Stimulated activated naive CD8-positive, alpha-beta T cell treated with anti-CD3 and anti-CD28 coated beads, Interleukin-15, Interleukin-2, amounts not matched to agents 100 U/mL and 50 U/mL, for 24 hours (primary cell): ENCODE measurements at places on chromosomes 1 and 21.

DNA sequence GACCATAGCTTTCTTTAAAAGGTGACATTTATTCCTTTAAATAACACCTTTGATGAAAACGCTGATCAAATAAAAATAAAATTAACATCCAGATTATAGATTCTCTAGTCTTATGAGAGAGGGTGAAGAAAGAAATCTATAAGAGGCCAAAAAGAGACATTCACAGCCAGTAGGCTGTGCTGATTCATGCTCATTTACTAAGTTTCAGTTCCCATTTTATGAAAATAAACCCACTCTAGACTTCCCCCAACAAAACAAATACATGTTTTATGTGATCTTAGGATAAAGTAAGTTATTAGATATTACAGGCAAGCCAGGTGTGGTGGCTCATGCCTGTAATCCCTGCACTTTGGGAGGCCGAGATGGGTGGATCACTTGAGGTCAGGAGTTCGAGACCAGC, 21.1 kb downstream of the ESRRG start:
- DNase-seq = no peak

- peak; percentile 87 for DNase-seq
These were observed 27.2 kb upstream of the EPS8L3 start for GRCh38 chr1:109790735-109791494.

DNA sequence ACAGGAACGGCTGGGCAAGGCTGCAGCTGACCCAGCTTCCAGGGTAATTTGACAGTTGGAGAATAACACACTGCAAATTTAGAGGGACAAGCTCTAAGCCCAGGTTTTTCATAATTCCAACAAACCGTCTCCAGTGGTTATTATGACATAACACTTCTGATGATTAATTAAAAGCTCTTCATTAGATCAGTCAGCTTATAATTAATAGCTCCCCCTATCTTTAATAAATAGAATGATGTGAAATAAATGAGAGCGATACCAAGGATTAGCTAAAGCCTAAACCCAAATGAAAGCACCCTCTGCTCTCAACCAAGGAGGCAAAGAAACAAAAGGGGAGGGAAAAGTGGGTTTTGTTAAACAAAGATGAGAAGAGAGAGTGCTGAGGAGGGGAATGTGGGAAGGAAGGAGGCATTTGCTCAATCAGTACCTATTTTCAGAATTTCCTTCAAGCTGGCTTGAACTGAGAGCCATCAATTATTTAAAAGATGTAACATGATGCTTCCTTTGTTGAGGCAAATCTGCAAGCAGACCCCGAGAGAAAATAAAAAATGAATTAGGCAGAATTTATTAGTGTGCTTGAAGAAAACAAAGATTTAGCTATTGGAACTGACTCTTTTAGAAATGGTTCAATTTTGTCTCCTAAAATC, 221.8 kb upstream of the ESRRG start:
- no peak for DNase-seq

DNA sequence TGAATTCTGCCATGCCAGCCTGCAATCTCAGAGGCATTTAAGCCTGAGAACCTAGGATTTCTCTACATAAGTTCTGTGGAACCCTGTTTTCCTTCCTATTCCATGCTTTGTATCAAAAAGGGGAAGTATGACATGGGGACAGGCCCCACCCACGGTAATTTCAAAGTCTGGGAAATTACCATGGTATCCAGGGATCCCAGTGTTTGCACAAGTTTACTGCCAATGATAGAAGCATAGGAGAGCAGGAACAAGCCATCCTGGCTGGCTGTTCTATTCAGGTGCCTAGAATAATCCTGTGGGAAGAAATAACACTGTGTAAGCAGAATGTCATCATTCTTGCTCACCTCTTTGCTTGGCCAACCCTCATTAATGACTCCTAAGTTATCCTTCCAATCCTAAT, 53.8 kb upstream of the ATP1B1 start:
- DNase-seq = no peak

DNA sequence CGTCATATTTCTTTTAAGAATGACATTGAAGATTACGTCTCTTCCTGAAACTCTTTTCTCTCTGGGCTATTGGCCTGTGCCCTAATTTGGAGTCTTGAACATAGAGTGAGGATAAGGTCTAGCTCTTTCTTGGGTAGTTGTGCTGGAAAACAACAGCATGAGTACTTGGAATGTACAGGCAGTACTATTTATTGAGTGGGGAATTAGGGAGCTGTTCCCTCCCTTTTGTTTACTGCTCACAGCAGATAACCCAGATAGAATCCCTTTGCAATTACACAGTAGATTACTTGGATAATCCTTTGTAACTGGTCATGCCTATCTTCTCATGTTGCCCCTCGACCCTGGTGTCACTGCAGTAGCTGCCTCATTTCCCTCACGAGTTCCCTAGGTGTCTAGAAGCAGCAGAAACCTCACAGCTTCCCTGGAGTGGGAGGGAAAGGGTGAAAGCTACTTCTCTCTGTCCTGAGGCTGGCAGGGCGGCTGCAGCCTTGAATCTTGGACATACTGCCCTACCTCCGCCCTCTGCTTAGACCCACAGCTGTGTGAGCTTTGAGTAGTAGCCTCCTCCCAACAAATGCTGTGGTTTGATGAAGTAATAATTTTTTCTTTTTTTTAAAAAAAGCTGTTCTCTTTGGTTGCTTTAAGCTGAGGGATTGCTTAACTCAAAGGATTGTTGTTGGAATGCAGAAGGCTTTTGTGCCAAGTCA, 70.6 kb downstream of the FGGY start:
- DNase-seq = no peak

DNA sequence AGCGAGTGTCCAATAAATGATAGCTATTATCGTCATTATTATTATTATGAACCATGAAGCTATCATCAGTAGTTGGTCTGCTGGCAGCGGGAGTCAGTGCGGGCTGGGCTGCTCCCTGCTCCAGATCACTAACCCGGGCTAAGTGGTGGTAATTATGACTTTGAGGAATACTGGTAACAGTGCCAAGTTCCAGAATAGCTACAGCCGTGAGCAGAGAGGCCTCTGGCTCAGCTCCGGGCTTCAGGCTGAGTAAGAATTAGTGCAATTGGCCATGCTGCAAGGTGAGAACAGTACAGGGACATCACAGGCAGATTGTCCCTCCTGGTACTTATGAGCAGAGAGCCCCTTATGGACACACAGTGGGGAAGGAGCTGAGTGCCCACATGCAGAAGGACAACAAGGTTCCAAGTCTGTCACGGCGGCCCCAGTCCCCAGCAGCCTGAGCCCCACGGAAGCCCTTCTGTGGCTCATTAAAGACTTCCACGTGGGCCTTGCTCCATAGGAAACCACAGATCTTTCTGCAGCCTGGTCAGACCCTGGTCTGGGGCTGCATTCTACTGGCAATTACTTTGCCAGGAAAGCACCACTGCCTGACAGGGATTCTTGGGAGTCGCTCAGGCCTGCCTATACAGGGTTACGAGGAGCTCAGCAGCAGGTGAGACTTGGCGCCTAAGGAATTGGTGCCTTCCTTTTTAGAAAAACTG, 235.1 kb downstream of the RRAGC start:
- no peak for DNase-seq

- no peak for DNase-seq
These were observed 14.1 kb downstream of the SUCO start for GRCh38 chr1:172547071-172547470.

GRCh38 chr1:62723883-62724282, 35.7 kb upstream of the DOCK7 start:
- no peak for DNase-seq

- DNase-seq = no peak
These were observed 86.8 kb upstream of the PLPPR4 start for GRCh38 chr1:99177465-99177864.

DNA sequence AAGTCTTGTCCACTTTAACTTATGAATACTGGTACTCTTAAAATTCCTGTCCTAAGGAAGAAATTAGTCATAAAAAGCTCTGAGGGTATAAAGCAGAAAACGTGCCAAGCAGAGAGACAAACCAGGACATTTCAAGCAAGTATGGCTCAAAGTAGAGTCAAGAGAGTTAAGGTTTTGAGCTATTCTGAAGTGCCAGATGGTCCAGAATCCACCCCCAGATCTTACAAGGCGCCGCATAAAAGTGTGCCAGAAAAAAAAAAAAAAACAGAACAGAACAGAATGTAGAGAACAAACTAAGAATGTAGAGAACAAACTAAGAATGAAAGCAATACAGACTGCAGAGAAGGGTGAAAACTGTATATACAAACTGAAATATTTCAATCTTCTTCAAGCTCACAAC, 12.5 kb downstream of the EPS15 start:
- DNase-seq = no peak

DNA sequence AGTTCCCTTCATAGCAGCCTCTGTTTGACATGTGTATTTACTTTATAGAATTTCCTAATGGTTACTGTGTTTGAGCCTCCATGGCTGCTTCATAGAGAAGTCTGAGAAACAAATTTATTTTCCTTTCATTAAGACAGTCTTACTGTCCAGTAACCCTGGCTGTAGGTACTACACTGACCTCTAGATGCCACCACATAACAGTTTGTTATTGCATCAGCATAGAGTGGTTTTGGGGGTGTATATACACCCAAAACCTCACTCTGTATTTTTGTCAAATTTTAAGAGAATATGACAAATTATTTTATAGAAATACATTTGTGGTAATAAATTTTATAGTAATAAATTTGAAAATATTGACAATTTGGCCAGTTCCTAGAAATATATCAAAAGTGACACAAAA, 57.3 kb downstream of the OBSCN start:
- DNase-seq = no peak
